ENCODE measurements at places on chromosomes 3 and 15.

DNA sequence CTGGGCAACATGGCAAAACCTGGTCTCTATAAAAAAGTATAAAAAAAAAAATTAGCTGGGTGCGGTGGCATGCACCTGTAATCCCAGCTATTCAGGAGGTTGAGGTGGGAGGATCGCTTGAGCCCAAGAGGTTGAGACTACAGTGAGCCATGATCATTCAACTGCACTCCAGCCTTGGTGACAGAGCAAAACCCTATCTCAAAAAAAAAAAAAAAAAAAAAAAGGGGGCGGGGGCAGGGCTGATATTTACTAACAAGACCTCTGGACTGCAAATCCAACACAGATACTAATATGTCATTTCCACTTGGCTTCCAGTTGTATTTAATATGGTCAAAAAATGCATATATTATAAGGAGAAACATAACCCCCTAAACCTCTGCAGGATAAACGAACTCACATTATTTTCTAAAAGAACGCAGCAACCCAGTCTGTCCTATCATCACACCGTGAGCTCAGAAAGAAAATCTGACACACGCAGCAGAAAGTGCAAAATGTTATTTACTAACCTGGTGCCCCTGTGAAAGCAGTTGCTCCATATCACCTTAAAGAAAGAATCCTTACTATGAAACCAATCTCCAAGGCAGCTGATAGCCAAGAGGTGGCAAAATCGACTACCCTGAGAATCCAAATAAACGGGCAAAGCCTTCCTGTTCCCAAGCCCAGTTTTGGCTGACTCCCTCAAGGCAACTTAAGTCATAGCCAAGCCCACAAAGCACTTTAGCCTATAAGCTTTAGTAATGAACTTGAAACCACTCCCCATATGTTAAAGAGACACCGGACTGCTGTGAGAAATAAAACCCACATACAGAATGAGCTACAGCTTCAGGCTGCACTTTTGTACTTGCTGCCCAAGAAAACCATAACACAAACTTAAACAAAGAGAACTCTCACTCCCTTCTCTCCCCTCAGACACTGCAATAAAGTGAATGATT, 39.3 kb downstream of the PLD1 start:
- no peak for DNase-seq

DNA sequence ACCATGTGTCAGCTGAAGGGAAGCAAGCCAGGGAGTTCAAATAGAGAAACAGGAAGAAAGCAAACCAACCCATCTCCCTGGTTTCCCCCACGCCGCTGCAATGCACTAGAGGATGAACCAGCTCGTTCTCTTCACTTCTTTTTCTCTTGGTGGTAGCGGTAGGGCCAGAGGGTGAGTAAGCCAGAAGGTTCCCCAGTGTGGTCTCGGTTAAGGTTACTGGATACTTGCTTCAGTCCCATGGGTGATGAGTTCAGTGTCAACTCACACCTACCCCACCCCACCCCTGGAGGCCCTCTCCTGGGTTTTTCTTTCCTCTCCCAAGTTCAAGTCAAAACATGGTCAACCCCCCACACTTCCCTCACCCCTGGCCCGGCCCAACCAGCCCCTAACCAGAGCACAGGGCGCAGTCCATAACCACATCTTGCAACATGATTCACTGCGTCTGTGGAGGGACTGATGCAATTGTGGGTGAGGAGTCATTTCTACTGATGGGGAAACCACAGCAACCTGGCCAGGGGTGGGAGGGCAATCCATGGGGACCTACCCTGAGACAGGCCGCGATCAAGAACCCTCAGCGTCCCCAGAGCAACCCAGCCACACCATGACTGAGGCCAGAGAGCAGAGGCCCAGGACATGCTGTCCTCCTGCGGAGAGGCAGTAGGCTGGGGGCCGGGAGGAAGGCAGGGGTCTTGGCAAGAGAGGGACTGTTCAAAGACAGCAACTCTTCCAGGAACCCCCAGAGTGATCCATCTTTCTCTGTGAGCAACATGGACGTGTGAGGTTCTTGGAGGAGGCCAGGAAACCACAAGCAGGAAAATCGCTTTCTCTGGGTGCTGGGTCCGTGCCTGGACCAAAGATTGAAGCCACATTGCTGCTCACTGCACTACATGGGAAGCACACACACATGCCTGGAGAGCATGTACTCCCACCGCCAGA, 276.6 kb downstream of the UACA start:
- peak; percentile 90 for DNase-seq

GRCh38 chr3:111303760-111304159, 232.1 kb downstream of the NECTIN3 start:
- no peak for DNase-seq

- DNase-seq = no peak
Observed at GRCh38 chr15:100211855-100212850, 129.6 kb downstream of the ADAMTS17 start.

DNA sequence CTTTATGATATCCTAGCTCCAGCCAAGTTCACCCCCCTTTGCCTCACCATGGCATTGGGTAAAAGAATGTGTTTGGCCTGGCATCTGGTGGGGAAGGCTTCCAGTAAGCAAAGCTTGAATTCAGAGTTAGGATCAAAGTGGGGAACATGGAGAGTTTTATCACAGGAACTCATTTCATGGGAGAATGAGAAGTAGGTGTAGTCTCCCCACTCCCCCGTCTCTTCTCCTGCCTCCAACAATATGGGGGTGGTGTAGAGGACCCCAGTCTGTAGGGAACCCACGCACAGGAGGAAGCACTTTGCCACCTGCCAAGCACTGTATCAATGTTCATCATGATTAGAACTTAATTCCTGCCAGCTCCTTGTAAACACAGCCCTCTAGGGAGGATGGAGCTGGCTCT, 200.5 kb downstream of the UACA start:
- no peak for DNase-seq

DNA sequence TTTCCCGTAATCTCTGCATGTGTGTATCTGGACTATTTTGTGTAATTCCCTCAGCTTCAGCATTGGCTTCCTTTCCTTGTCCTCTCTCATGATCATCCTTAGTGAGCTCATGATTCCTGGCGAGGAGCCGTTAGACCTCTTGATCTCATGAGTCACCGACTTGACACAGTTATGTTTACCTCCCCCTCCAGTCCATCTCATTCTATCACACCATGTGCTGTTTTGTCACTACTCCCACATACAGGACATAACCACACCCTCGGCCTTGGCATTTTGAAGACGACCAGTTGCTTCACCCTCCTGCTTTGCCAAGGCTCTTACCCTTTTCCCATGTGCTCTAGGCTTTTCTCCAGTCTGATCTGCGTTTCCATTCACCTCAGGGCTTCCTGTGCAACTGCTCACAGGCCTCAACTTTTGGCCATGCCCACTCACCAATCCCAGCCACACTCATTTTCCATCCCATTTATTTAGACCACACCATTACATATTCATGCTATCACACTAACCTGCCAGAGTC, 41.5 kb downstream of the CP start:
- DNase-seq = no peak
